ENCODE measurements at places on chromosomes 16 and 17.

- DNase-seq = no peak
These were observed 8.8 kb downstream of the NFATC3 start for GRCh38 chr16:68093816-68094613.

GRCh38 chr17:31387438-31387837 is 4.0 kb upstream of the RAB11FIP4 start:
- no peak for DNase-seq

- DNase-seq = no peak
These were observed 30.9 kb downstream of the ZNF778 start for GRCh38 chr16:89248196-89248982.

DNA sequence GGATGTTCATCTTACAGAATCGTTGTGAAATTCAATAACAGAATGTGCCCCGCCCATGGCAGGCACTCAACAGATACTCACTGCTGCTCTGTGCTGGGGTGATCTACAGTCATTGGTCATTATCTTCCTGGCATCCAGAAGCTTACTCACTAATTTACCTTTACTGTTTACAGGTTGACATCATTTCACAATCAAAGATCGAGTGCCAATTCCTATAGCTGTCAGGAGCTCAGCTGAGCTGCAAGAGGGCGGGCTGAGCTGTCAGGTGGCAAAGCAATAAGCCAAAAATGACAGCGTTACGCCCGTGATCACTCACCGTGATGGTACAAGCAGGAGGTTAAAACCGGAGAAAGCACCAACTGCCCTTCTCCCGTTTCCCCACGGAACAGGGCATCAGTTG is 51.2 kb downstream of the LITAF start:
- DNase-seq = no peak

DNA sequence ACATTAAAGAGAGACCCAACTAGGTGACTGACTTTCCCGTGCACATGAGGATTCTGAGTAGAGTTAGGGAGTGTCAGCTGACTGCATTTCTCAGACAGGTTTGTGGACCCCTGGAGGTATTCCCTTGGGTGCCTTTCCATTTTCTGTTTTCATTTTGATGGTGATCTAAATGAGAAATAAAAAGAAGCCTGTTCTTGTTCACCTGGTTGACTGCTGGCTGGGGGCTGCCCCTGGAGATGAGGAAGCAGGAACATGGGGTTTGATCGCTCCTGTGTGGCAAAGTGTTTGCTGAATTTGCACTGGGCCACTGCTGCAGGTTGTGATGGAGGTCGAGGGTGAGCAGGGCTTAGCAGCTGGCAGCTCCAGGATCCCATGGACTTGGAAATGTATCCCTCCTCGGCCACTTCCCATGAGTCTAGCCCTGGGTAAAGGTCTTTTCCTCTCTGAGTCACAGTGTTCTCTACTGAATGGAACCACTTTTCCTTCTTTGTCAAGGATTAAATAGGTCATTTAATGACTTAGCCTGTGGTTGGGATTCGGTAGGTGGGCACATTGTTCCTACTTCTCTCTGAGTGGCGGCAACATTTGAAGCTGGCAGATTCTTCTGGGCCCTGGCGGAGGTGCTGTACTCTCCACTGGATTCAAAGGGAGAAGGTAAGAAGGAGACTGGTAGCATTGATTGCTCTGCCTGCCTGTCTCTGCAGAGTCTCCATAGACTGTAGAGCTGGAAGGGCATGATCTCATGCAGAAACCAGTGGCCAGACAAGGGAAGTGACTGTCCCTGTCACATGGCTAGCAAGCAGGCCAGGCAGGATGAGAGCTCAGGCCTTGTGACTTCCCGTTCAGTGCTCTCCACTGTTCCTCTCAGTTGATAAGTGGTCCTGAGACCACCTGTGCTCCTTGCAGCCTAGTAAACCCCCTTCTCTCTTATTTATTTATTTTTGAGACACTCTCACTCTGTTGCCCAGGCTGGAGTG is 17.9 kb downstream of the SNX29 start:
- no peak for DNase-seq

GRCh38 chr16:30521873-30522641 is 4.3 kb downstream of the ZNF768 start:
- no peak for DNase-seq

DNA sequence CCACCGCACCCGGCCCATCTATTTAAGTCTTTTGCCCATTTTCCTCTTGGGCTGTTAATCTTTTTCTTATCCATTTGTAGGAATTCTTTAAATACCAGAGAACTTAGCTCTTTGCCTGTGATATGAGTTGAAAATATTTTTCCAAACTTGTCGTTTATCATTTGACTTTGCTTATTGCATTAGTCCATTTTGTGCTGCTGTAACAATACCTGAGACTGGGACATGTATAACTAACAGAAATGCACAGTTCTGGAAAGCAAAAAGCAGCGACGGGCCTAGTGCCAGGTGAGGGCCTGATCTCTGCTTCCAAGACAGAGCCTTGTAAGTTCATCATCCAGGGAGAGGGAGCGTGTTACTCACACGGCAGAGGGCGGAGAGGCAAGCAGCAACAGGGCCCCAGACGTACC is 25.6 kb upstream of the BHLHA9 start:
- no peak for DNase-seq

- no peak for DNase-seq
These were observed 216.9 kb upstream of the CHMP6 start for GRCh38 chr17:80774643-80775281.

DNA sequence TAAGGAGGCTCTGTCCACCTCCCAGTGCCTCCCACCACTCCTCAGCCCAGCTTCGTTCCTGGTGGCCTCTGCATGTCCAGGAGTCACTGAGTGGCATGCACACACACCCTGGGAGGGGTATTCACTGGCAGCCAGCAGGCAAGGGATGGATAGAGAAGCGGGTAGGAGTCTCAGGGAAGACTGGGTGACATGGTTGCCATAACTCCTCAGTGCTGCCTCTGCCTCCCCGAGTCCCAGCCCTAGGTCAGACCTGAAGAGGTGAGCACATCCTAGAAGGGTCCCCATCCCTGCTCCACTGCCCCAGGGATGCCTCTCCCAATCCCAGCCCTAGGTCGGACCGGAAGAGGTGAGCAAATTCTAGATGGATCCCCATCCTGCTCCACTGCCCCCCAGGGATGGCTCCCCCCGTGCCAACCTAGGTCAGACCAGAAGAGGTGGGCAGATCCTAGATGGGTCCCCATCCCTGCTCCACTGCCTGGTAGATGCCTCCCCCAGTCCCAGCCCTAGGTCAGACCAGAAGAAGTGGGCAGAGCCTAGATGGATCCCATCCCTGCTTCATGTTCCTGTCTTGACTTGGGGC is 197.0 kb downstream of the IRF8 start:
- no peak for DNase-seq

DNA sequence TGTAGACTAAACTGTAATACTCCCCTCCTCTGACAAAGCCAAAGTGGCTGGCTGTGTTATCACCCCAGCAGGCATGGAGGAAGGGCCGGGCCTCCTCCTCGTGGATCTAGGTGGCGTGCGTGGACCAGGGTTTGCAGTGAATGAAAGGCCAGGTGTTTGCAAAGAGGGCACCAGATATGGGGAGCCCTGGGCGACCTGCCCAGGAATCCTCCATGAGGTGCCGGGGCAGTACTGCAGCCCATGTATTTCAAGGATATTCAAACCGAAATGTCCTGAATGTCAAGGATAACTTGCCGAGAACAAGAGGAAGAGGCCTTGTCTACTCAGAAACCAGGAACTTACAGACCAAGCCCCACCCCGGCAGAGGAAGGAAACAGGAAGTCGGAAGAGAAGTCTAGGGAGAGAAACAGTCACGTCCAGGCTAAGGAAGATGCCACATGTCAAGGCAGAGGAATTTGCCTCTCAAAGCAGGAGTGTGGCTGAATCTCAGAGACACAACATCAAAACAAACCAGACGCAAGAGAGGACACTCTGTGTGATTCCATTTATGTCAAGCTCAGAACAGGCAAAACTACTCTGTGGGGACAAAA is 13.7 kb upstream of the OSGIN1 start:
- DNase-seq = no peak

GRCh38 chr17:75764417-75764710 is 628 bp downstream of the GALK1 start:
- no peak for DNase-seq

DNA sequence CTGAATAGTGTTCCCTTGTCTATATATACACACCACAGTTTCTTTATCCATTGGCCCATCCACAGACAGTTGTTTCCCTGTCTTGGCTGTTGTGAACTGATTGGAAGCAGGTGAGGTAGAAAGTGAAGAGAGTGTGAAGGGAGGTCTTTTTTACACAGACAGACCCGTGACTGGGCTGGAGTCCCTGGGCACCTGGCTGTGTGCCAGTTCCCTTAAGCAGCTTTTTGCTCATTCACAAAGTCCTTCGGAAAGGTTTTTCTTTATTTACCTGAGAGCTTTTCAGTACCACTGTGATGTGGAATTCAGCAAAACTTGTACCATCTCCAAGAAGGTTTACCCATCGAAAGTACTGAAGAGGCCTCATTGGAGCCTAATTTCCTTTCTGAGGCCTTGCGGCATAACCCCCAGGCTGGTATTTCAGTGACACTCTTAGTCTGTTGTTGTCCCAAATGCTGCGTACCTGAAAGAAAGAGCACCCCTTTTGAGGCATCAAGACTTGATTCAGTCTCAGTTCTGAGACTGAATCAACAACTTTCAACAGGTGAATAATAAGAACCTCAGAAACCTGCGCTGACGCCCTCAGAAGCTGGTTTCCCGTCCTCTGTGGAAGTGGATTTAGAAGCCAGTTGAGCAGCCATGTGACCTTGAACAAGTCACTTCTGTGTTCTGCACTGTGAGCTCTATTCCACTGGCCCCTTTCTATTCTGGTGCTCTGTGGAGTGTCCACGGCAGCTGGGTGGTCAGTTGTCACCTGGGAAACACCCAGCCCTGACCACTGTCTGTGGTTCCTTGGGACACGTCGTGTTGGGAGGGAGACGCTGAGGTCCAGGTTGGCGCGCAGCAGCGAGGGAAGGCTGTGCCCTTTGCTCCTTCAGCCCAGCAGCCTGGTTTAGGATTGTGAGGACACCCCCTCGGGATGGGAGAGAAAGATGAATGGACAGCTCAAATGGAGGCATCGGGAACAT is 53.9 kb upstream of the CRISPLD2 start:
- no peak for DNase-seq

- no peak for DNase-seq
These were observed 6.7 kb downstream of the CAMTA2 start for GRCh38 chr17:4980644-4981216.

DNA sequence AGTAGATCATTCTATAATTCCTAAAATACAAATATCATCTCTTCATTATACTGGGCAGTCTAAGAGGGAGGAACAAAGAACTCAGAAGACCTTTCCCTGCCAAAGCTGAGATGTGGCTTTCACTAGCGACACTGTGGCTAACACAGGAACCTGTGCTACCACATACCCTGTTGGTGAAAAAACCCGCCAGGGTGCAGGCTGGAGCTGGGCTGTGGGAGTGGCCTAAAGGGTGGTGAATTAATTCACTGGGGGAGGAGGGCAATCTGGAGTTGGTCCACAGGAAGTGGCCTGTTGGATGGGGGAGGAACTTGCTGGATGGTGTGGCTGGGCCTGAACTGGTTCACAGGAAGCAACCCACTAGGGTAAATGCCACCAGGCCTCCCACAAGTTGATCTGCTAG is 7.4 kb downstream of the ZNF594 start:
- no peak for DNase-seq

DNA sequence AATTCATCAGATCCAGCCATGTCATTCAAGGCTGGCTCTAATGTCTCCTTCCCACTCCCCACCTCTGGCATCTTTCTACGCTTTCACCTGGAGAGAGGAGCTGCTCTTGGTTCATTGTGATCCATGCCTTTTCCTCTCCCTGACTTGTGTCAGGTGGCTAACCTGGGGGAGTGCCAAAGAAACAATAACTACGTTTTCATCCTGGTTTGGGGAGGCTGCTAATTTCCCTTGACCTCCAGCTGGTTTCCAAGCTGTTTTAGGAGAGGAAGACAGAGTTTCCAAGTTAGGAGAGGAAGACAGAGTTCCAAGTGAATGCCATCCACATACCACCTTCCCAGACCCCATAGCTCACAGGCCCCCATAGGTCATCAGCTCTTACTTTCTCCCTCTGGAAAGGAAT is 40.0 kb upstream of the HLF start:
- DNase-seq = no peak

GRCh38 chr16:53091466-53092211 is 36.8 kb downstream of the CHD9 start:
- DNase-seq = peak; percentile 58

- no peak for DNase-seq
These were observed 27.8 kb downstream of the MARCHF10 start for GRCh38 chr17:62780269-62780668.

DNA sequence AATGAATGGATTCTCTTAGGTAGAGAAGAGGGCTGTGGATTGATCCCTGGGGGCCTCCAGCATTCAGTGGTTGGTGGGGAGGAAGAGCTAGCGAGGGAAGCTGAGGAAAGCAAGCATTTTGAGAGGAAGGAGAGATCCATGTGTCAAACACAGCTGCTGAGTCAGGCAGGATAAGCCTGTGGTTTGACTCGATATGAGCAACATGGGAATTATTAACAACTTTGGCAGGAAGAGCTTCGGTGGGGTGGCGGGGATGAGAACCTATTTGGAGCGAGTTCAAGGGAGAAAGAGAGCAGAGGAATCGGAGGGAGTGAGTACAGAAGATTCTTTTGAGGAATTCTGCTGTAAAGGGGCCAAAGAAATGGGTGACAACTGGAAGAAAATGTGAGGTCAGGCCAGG is 59.5 kb upstream of the CDC42EP4 start:
- DNase-seq = no peak

DNA sequence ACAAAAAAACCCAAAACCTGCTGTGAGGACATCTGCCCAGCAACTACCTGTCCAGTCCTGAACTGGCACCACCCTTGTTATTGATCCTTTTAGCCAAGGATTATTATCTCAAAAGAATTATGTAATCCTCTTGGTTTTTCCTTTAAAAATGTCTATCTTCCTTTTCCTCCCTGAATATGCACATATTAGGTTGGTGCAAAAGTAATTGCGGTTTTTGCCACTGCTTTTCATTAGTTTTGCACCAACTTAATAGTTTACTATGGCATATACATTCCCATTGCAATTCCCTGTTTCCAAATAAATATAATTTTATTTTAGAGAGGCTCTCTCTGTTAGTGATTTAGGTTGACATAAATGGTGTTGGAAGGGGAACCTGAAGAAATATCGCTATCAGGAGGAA is 51.3 kb downstream of the MPHOSPH6 start:
- DNase-seq = no peak

DNA sequence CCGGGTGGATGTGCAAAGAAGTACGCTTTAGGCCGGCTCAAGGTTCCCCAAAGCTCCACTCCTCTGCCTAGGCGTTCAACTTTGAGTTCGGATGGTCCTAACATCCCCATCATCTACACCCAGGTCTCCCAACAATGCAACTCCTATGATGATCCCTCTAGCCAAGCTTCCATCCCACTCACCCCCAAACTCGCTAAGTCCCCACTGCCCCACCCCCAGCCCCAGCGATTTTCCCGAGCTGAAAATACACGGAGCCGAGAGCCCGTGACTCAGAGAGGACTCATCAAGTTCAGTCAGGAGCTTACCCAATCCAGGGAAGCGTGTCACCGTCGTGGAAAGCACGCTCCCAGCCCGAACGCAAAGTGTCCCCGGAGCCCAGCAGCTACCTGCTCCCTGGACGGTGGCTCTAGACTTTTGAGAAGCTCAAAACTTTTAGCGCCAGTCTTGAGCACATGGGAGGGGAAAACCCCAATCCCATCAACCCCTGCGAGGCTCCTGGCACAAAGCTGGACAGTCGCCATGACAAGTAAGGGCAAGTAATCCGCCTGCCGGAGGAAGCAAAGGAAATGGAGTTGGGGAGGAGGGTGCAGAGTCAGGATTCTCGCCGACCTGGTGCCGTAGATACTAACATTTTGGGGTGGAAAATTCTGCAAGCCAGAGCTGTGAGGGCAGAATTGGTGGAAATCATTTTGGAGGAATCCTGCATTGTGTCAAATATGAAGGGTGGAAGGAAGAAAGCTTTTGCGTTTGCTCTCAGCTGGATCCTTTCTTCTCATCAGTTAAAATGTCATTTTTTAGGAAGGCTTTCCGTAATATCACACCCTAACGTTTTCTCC is at the start of gene TP53:
TSS of gene TP53 (minus strand) at position 419 of the 836 bp plus-strand sequence. CDS start 10,896 bp downstream, outside the sequence.
- peak; percentile 65 for DNase-seq

All from smooth muscle cell of the brain vasculature (primary cell).